ENCODE measurements at places on chromosomes 16 and 17.

GRCh38 chr17:83151442-83152226 is 72.2 kb downstream of the METRNL start:
- DNase-seq: no peak

GRCh38 chr17:273981-274832 is 78.4 kb downstream of the RPH3AL start:
- DNase-seq: no peak

DNA sequence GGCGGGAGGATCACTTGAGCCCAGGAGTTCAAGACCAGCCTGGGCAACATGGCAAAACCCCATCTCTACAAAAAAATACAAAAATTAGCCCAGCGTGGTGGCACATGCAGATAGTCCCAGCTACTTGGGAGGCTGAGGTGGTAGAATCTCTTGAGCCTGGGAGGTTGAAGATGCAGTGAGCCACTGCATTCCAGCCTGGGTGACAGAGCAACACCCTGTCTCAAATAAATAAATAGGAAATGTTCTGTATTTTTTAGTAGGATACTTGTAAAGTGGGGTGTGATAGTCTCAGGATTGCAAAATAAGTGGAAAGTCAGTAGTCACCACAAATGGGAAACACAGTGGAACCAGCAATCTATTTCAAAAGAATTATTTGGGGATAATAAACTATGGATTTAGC is 4.0 kb downstream of the RSPRY1 start:
- no peak for DNase-seq

- no peak for DNase-seq
Measured at GRCh38 chr17:82239926-82240505, 11.2 kb downstream of the SLC16A3 start.

DNA sequence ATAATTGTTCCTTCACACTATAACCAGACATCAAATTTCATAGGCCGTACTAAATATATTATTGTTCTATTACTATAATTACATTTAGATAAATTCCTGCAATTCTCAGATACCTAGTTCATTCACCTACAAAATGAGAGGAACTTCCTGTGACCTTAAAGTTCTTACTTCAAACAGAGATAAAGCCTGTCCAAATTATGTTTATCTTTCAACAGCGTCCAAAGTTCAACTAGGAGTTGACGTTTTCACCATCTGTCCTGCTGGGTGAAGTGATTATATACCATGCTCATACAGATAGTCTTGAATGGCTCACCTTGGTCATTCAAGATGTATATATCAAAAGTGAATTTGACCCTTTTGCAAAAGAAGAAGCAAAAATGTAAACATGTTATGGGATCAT is 440.6 kb downstream of the CDH8 start:
- no peak for DNase-seq

DNA sequence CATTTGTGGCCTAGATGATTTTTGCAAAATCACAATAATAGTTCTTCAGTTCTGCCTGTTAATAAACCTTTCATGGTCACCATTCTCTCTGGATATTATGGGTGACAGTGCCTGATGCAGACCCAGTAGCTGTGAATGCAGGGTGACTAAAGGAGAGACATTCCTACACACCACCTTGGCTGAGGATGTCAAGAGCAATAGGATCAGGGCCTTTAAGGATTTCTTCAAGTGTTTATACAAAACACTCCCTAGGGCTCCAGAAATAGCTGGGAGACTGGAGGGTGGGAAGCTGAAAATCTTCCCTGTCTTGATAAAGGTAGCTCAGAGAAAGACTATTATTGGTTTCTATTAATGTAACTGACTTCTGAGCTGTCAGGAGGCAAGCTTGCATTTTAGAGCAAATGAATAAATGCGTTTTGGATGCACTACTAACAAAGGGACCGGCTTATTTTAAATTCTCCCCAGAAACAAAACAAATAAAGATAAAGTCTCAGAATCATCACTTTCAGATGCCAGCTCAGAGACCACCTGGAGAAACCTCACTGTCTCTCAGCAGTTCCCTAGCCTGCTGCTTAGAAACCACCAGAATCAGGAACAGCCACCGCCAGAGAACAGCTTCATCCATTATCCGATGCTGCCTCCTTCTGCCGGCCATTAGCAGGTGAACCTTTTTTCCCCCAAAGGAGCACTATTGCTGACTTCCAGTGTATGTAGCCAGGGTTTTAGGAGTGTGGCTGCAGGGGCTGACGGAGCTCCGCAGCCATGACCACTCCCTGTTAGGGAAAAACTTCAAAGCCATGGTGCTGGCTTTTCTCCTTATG is 171.4 kb upstream of the DYNLRB2 start:
- DNase-seq: no peak

DNA sequence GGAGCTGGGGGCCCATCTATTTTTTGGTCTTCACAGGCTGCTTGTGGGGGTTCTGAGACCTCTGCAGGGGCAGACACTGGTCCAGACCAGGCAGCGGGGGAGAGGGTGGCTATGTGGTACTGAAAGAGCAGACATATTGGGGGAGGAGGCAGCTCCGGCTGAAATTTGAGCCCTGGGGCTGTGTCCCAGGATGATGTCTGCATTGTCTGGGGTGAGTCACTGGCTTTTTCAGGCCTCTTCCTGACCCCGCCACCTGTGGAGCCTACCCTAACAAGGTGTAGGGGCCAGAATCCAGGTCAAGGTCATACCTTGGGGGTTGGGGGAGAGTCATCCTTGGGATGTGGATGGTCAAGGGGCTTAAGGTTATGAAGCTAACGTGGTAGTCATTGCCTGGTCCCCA is 2.4 kb downstream of the CORO6 start:
- no peak for DNase-seq

DNA sequence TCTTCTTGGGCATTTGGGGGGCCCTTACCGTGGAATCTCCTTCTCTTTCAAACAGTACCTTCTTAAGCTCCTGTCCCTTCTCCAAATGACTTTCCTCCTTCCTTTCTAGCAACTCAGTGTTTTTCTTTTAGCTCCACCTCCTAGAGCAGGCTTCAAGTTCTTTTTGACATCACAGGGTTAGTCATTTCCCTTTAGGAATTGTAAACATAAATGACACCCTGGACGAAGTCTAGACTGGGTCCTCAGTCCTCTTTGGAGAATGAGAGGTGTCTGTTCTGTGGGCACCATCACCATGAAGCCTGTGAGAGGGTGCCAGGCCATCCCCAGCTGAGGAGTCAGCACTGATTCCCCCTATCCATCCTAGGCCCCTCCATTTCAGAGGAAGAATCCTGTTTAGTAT is 94.7 kb downstream of the SALL1 start:
- DNase-seq: no peak

GRCh38 chr16:887846-888245 is 82.9 kb downstream of the LMF1 start:
- no peak for DNase-seq

GRCh38 chr17:48123776-48124388 is 16.3 kb downstream of the SNX11 start:
- DNase-seq: no peak

GRCh38 chr17:13253733-13254410 is 236.0 kb upstream of the ELAC2 start:
- DNase-seq: no peak

- no peak for DNase-seq
Measured at GRCh38 chr16:20952139-20952920, 51.8 kb downstream of the LYRM1 start.

DNA sequence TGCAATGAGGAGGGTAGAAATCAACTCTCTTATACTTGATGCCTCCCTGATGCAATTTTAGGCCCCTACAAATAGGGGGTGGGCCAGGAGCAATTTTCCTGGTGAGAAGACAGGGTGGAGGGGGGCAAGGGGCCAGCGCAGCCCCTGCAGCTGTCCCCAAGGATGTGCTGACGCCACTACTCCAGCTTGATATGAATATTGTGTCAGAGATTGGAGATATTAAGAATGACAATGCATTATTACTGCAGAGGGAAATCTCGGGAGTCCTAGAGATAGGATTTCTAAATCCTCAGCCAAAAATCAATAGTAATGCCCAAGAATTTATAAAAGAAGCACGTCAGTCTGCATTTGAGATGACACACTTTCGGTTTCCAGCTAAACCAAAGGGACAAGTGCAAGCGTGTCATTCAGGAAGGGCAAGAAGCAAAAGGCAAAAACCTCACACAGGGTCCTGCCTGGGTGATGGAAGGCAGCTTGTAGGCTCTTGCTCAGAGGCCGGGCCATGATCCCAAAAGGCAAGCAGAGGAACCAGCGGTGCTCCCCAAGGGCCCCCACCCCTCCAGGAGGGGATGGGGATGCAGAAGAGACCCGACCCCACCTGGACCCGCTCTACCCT is 178.8 kb downstream of the C16orf78 start:
- no peak for DNase-seq

DNA sequence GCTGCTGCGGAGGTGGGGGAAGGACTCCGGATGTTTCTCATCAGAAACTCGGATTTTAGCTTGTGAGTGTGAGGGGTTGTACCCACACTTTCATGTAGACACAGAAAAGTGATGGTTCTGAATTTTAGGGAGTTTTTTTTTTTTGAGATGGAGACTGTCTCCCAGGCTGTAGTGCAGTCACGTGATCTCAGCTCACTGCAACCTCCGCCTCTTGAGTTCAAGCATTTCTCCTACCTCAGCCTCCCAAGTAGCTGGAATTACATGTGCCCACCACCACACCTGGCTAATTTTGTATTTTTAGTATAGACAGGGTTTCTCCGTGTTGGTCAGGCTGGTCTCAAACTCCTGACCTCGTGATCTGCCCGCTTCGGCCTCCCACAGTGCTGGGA is 22.4 kb upstream of the GNG13 start:
- DNase-seq: no peak

DNA sequence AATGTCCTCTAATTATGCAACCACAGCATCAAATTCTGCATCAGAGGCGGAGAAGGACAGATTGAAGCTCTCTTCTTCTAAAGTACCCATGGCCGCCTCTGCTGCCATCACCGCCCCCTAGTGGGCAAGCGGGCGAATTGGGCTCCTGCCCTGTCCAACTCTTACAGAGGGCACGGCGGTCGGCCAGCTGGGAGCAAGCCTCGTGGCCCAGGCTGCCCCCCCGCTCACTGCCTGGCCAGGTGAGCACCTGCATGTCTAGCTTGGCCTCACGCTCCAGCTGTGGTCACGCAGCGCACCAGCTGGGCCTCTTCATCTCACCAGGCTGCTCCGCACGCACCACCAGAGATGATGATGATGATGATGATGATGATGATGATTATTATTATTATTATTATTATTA is 146.1 kb upstream of the TOM1L1 start:
- DNase-seq: no peak

- no peak for DNase-seq
Measured at GRCh38 chr17:48760411-48760810, 31.9 kb upstream of the HOXB13 start.

DNA sequence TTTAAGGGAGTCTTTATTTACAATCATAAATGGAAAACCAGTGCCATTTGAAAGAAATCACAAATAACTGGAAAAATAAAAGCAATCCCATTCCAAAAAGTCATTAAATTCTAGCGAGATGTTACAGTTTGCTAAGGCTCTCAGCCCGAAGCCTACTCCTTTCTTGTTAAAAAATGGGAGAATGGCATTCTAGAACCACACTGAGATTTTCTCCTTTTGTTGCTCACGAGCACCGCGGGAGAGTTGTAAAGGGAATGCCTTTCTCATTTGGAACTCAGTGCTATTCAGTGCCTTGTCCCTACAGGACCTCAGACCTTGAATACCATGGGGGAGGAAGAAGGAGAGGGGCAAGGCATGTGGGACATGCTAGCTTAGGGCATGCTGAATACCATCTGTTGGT is 36.3 kb downstream of the GDE1 start:
- DNase-seq: no peak

DNA sequence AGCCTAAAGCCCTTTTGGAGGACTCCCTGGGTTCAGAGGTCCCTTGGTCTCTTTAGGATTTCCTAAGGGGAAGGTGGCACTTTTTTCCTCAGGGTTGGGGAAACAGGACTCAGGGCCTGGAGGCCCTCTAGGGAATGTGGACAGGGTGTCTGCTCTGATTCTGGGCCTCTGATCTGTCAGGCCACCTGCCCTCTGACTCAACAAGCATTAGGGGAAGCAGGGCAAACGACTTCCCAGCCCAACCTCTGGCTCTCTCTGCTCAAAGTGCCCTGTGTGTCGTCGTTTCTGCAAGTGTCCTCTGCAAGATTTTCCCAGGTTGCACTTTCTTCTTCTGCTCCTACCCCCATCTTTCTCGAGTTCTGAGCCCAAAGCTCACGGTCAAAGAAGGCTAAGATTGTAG is 6.6 kb upstream of the IGFBP4 start:
- DNase-seq: no peak

- DNase-seq: no peak
Measured at GRCh38 chr17:30230596-30231125, 4.8 kb downstream of the SLC6A4 start.

All from NCI-H774 (cell line).